ENCODE measurements at places on chromosomes 2 and 18. TPM values are rescaled to one million over a fixed set of nuclear protein-coding genes. Genes with fewer than 3 reads are reported as not detected.

- H3K27ac ChIP-seq, result no peak overlapping the region
- no peaks in the 10 kb centered on the region for H3K36me3 ChIP-seq
- H3K4me1 ChIP-seq, result no peaks in the 10 kb centered on the region
- no peaks in the 10 kb centered on the region for H3K27me3 ChIP-seq
Observed at GRCh38 chr2:74778381-74779264, 55.3 kb upstream of the HK2 start.

The CD302 gene
- 17.2 TPM for total RNA-seq

- no peaks in the 10 kb centered on the region for H3K36me3 ChIP-seq
- no peaks in the 10 kb centered on the region for H3K27me3 ChIP-seq
- no peaks in the 10 kb centered on the region for H3K4me1 ChIP-seq
- no peak overlapping the region for H3K27ac ChIP-seq
Observed at GRCh38 chr2:241133436-241133820, 15.8 kb downstream of the PASK start.

DNA sequence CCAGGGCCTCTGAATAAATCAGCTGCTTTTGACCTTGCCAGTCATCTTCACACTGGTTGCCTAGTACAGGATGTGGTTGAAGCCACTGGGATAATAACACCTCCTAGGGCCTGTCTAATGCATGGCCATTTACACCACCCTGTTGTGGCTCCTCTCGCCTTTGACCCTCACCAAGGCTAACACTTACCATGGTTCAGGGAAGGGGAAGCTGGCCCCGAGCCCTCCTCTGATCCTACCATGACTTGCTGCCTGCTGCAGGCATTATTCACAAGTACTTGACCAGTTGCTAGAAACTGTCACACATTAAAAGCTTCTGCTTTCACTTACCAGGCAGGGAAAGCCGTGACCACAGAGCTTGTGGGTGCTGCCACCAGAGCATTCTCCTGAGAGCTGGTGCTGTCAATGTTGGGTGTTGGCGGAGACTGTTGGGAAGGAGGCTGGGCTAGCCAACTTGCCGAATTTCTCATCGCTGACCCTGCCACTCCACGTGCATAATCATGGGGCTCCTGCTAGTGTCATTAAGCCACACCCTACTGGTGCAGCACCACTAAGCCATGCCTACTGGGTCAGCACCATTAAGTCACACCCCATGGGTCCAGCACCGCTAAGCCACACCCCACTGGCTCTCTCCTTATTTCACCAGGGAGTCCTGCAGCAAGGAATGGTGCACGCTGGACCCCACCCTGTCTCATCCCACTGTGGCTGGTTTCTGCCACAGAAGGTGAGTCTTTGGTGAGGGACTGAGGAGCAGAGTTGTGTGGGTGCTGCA is 47.0 kb upstream of the TTC39C start:
- no peaks in the 10 kb centered on the region for H3K27me3 ChIP-seq
- no peak overlapping the region for H3K4me3 ChIP-seq
- no peaks in the 10 kb centered on the region for H3K4me1 ChIP-seq

The CYP26B1 gene
- 1.5 TPM for total RNA-seq

The ACKR3 gene
- 39.3 TPM for total RNA-seq

DNA sequence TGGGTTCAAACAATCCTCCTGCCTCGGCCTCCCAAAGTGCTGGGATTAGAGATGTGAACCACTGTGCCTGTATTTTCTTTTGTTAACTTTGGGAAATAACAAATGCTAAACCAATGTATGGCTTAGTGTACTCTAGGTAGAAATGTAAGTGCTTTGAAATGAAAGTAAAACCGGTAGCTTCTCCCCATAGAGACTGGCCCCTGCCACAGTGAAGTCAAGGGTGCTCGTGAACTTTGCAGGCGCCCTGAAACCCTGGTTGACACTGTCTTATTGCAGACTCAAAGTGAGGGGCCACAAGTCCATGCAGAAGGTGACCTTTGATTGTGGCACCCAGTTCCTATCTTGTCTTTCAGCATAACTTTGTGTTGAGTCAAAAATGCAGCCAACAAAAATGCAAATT is 24.2 kb upstream of the MTCL1 start:
- H3K4me1 ChIP-seq, result no peaks in the 10 kb centered on the region
- no peaks in the 10 kb centered on the region for H3K36me3 ChIP-seq
- H3K27ac ChIP-seq, result no peak overlapping the region
- DNase-seq, result no peak
- H3K4me3 ChIP-seq, result no peak overlapping the region

DNA sequence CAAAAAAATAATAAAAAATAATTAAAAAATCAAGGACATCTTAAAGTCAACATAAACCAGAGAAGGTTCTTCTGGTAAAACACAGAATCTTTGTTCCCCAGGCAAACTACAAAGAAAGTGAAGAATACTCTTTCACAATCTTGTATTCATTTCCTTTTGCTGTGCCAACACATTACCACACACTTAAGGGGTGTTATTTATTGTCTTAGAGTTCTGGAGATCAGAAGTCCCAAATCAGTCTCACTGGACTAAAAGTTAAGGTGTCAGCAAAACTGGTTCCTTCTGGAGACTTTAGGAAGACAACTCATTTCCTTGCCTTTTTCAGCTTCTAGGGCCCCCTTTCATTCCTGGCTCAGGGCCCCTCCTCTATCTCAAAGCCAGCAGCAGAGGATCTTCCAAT is 12.2 kb upstream of the CAB39 start:
- no peak overlapping the region for H3K4me3 ChIP-seq
- no peaks in the 10 kb centered on the region for H3K4me1 ChIP-seq
- no peak overlapping the region for H3K27ac ChIP-seq
- DNase-seq, result no peak

DNA sequence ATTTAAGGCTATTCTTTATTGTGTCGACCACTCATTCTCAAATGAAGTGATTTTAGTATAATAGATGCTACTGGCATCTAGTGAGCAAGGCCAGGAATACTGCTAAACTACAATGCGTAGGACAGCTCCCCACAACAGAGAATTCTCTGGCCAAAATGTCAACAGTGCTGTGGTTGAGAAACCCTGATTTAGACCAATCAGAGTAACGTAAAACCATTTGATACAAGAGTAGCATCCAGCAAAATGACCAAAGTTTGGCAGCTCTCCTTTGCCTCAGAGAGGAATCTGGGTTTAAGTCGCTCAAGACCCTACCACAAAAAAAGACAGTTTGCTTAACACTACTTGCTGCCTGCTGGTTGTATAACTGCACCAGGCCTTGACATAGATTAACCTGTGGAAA is 37.0 kb upstream of the TTN start:
- peaks cover 13% of the 10 kb centered on the region for H3K36me3 ChIP-seq
- no peak for DNase-seq
- H3K27me3 ChIP-seq, result no peaks in the 10 kb centered on the region
- H3K4me1 ChIP-seq, result peaks cover 36% of the 10 kb centered on the region

- H3K27ac ChIP-seq, result no peak overlapping the region
- no peaks in the 10 kb centered on the region for H3K36me3 ChIP-seq
- H3K4me1 ChIP-seq, result peaks cover 6% of the 10 kb centered on the region
- DNase-seq, result no peak
- H3K4me3 ChIP-seq, result no peak overlapping the region
- H3K27me3 ChIP-seq, result no peaks in the 10 kb centered on the region
Observed at GRCh38 chr2:100238471-100238870, 83.8 kb downstream of the LONRF2 start.

The SNTG2 gene
- 0.47 TPM for total RNA-seq

The GPR35 gene
- 1.3 TPM for total RNA-seq

The MAPK4 gene
- 21.7 TPM for total RNA-seq

DNA sequence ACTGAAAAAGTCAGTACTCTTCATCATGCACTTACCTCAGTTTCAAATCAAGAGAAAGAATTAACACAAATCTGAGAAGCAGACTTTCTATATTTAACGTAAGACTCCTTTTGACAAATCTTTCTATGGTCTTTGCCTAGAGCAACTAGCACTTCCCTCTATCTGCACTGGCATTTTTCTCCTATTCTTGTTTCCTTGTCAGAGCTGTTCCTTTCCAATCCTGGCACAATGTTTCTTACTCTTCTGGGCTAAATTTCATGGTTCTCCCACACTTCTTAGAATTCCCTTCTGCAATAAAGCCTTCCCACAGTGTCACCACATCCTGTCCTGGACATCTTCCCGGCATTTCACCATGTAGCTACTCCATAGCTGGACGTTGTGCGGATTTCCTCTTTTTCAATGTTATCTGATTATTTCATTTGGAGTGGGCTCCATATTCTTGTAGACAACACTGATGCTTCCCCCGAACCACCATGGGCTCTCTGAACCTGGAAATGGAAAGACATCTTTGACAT is 144.7 kb upstream of the CTNNA2 start:
- no peaks in the 10 kb centered on the region for H3K4me1 ChIP-seq
- H3K27ac ChIP-seq, result no peak overlapping the region
- H3K36me3 ChIP-seq, result no peaks in the 10 kb centered on the region
- H3K27me3 ChIP-seq, result no peaks in the 10 kb centered on the region
- H3K4me3 ChIP-seq, result no peak overlapping the region
- DNase-seq, result no peak

DNA sequence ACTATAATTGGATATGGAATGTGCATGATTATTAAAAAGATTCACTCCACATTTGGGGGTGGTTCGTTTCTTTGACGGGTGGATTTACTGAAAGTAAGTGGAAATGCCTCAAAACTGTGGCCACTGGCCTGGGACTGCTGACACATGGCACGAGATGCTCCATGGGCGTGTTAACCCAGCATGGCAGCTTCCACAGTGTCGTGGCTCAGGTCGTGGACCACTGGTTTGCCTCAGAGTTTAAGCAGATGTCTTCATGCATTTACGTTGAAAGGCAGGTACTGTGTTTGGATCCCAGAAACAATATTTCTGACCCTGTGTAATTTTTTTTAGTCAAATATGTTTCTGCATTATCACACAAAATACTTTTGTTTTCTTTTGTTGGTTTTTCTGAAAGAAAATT is 242.0 kb downstream of the GBX2 start:
- peaks cover 14% of the 10 kb centered on the region for H3K36me3 ChIP-seq
- H3K27me3 ChIP-seq, result no peaks in the 10 kb centered on the region
- H3K27ac ChIP-seq, result no peak overlapping the region
- H3K4me3 ChIP-seq, result no peak overlapping the region
- H3K4me1 ChIP-seq, result no peaks in the 10 kb centered on the region
- DNase-seq, result no peak

GRCh38 chr2:178819992-178820391 is 12.8 kb upstream of the TTN start:
- DNase-seq, result no peak
- H3K4me3 ChIP-seq, result peak overlapping the region; percentile 56
- H3K4me1 ChIP-seq, result peaks cover 24% of the 10 kb centered on the region
- no peaks in the 10 kb centered on the region for H3K27me3 ChIP-seq
- H3K27ac ChIP-seq, result peak overlapping the region; percentile 89

The DNAJC5G gene
- 1.2 TPM for total RNA-seq

DNA sequence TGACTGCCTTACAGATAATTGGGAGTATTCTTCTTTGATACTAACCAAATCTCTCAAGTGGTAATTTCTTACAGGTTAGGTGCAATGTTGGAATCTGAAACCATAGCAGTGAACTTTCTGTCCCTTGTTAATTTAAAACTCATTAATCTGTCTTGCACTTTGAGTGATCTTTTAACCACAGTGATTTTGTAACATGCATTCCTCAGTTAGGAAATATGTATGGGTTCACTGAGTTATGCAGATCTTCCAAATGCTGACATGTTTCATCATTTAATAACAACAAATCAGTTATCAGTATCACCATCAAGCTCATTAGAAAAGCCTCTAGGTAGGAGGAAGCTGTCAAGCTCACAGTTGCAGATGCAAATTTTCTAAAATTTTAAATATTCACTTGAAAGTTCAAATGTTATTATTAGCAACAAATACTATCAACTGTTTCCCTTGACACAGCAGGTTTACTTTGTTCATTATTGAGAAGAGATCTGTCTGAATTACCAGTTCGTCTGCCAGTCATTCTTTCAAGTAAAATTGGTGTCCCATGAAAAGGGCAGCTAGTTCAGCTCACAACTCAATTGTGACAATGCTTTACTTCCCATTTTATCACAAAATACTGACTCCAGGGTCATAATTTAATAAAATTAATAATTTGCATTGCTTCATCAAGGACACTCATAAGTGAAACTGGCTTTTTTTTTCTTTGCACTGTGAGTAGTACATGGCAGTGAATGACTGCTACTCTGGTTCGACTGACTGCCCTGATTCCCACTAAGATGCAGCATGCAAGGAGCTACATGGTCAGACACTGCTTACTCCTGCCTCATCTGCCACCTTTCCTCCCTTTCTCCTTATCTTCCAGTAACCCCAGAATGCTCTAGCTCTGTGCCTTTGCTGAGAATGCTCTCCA is 31.6 kb downstream of the SUCLG1 start:
- H3K36me3 ChIP-seq, result peaks cover 91% of the 10 kb centered on the region
- H3K27ac ChIP-seq, result no peak overlapping the region
- peaks cover 23% of the 10 kb centered on the region for H3K4me1 ChIP-seq
- DNase-seq, result no peak
- no peak overlapping the region for H3K4me3 ChIP-seq

- H3K27ac ChIP-seq, result peak overlapping the region; percentile 79
- peaks cover 36% of the 10 kb centered on the region for H3K4me1 ChIP-seq
- peaks cover 13% of the 10 kb centered on the region for H3K36me3 ChIP-seq
- peak overlapping the region; percentile 17 for H3K4me3 ChIP-seq
Observed at GRCh38 chr2:71603311-71603811, 150.0 kb downstream of the DYSF start.

GRCh38 chr2:28707592-28707991 is 44.0 kb upstream of the PPP1CB start:
- H3K4me1 ChIP-seq, result peaks cover 18% of the 10 kb centered on the region
- no peak for DNase-seq
- no peak overlapping the region for H3K27ac ChIP-seq
- H3K4me3 ChIP-seq, result no peak overlapping the region
- H3K36me3 ChIP-seq, result no peaks in the 10 kb centered on the region

GRCh38 chr2:195151711-195152110 is 505.3 kb upstream of the SLC39A10 start:
- H3K4me1 ChIP-seq, result no peaks in the 10 kb centered on the region
- no peak overlapping the region for H3K27ac ChIP-seq

DNA sequence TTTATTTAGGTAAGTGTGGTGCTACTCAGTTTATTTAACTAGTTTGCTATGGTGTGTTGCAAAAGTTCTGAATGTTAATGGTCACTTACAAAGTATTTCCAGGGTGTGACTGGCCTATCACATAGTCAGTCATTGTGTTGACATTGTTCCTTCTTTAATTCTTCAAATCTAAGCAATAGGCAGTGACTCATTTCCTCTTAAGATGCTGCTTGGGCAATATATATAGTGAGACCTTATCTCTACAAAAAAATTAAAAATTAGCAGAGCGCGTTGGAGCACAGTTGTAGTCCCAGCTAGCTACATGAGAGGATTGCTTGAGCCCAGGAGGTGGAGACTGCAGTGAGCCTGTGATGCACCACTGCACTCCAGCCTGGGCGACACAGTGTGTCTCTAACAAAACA is 5.8 kb upstream of the CCDC88A start:
- H3K4me3 ChIP-seq, result no peak overlapping the region
- H3K36me3 ChIP-seq, result no peaks in the 10 kb centered on the region
- H3K27me3 ChIP-seq, result no peaks in the 10 kb centered on the region
- H3K27ac ChIP-seq, result no peak overlapping the region
- no peak for DNase-seq
- no peaks in the 10 kb centered on the region for H3K4me1 ChIP-seq

DNA sequence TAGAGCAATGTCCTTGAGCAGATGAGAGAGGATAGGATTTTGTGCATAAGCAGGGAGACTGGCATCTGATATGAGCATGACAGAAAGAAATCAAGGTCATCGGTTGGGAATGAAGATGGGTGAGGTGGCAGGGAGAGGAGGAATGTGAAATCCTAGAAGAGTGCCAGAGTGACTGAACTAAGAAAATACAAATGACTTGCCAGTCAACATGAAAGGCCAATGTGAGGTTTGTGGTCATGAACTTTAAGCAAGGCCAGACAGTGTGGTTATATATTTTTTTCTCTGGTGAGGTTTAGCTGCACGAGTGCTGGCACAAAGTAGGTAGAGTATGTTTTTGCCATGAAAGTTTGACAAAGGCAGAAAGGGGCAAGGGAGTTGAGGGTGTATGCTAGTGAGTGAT is 21.2 kb downstream of the QPCT start:
- no peaks in the 10 kb centered on the region for H3K27me3 ChIP-seq
- no peak overlapping the region for H3K4me3 ChIP-seq
- no peaks in the 10 kb centered on the region for H3K36me3 ChIP-seq
- no peak overlapping the region for H3K27ac ChIP-seq
- no peak for DNase-seq

The MFSD6 gene
- total RNA-seq, result 21.4 TPM
